Astrocyte (in vitro differentiated cells and primary cell): ENCODE measurements at places on chromosomes 7 and 10. TPM values are rescaled to one million over a fixed set of nuclear protein-coding genes. Genes with fewer than 3 reads are reported as not detected.

DNA sequence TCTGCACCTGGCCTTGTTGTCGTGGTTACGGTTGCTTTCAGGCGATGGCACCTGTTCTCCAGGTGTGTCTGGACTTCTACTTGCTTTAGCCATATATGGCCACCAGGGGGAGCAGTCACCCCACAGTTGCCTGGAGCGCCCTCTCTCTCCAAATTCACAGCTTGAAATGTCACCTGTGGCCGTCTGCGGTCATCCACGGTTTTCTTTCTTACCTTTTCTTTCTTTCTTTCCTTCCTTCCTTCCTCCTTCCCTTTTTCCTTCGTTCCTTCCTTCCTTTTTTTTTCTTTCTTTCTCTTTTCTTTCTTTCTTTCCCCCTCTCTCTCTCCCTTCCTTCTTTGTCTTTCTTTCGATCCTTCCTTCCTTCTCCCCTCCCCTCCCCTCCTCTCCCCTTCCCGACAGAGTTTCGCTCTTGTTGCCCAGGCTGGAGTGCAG, 150.5 kb upstream of the VKORC1L1 start:
- DNase-seq: no peak

- peak; percentile 16 for DNase-seq
These were observed 14.7 kb downstream of the FAM241B start for GRCh38 chr10:69644658-69645295.

GRCh38 chr7:136063326-136063666, 86.1 kb upstream of the MTPN start:
- no peak for DNase-seq

GRCh38 chr7:155930527-155930926, 118.3 kb upstream of the SHH start:
- DNase-seq: no peak

DNA sequence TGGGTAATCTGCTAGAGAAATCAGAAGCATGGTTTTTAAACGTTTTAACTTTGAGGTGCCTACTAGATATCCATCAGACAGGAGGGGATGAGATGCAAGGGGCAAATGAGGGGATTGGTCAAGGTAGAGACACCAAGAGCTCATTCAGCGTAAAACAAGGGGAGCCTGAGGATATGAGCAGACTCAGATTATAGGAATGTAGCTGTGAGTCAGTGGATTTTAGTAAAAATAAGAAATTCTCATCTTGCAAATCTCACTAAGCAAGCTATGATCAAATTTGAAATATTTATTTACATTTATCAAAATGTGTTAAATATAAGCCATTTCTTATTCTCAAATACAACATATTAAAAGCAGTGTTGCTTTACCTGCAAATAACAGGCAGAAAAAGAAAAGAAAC, 21.4 kb upstream of the TFEC start:
- no peak for DNase-seq

DNA sequence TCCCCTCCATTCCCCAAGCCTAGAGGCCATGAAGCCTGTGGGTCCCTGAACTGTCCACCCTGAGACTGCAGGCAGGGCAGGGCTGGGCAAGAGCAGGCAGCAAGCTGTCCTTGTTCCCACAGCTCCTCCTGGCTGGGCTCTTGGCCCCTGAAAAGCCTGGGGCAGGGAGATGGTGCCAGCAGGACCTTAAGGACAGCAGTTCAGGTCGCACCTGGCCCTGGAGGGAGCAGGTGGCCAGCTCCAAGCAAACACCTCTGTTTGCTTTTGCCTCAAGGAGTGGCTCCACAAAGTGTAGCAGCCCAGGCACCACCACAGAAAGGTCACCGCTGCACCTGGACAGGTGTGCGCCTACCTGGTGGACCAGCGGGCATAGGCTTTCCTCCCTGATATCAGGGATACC, 5.2 kb downstream of the RET start:
- no peak for DNase-seq

GRCh38 chr10:45471531-45472310, 97.7 kb downstream of the ALOX5 start:
- no peak for DNase-seq

- DNase-seq: peak; percentile 8
These were observed 42.4 kb downstream of the ZNF487 start for GRCh38 chr10:43479275-43479674.

DNA sequence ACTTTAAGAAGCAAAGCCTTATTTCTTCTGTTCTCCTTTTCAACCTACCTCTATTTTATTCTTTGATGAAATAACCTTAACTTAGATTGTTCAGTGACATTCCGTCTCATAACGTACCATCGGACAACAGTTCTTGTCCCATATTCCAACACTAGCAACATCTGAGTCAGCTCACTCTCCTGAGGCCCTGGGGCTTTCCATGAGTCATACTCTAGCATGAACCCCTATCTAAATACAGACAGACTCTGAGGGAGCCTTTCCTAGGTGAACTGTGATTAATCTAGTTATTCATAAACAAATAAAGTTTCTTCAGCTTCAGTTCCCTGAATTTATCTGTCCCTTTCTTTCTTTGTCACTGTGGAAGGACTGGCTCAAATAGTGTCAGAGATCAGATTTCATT, 168.7 kb upstream of the LYZL1 start:
- DNase-seq: peak; percentile 80

- DNase-seq: peak; percentile 42
These were observed 72.7 kb downstream of the PLCE1 start for GRCh38 chr10:94066411-94066810.

- DNase-seq: no peak
These were observed 129.9 kb upstream of the ZNF32 start for GRCh38 chr10:43778571-43778970.

DNA sequence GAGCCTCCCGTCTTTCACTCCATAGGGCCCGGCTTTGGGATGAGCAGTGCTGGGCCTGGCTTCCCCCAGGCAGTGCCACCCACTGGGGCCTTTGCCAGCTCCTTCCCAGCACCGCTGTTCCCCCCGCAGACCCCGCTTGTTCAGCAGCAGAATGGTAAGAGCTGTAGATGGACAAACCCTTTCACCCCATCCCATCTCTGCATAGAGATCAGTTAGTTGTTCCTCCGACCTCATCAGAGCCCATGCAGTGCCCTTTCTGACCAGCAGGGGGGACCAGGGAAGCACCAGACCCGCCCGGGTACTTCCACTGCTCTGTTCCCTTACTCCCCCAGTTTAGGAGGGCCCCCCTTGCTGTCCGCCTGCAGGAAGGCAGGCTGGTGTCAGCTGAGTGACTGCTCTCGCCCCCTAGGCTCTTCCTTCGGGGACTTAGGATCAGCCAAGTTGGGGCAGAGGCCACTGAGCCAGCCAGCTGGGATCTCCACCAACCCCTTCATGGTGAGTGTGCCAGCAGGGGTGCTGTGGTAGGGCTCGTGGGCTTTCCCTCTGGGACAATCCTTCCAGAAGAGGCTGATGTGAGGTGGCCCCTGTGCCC, 9.8 kb downstream of the SAP25 start:
- DNase-seq: no peak

GRCh38 chr10:16989826-16990293, 139.8 kb downstream of the CUBN start:
- DNase-seq: peak; percentile 90

DNA sequence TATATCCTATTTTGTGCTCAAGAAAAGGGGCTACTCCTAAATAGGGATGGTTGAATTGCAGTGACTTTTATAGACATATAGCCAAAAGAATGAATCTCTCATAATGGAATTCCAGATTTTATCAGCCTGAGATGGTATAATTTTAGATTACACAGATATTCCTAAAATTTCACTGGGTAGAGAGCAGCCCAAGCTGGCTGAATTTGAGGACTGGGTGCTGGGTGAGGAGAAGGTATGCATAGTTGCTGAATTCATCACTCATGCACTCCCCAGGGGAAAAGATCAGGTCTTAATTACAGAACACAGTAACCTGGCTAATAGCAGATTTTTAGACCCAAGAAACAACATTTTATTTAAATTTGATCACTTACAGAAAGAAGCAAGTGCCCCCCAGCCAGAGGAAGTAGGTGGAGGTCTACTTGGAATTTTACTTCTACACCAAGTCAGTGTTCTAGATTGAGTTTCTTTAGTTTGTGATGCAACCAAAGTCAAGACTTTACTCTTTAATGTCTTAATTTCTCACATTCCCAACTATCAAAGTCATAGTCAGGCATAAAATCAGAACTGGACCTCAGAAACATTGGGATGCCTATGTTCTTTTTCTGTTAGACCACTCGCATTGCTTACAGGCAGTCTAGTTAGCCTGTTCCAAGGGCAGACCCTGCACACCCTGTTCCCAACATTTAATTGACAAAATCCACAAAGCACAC, 337.4 kb upstream of the PODXL start:
- DNase-seq: peak; percentile 39

DNA sequence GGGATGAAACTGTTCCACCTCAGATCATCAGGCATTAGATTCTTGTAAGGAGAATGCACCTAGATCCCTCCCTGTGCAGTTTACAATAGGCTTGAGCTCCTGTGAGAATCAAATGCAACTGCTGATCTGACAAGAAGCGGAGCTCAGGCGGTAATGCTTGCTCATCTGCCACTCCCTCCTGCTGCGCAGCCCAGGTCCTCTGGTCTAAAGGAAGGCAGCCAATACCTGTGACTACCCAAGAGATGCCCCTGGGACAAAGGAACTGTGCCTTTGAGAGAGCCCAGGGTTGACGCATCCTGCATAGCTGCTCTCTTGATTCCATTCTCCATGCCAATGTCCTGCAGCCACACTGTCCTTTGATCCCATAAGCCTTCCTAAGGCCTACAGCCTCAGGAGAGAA, 73.1 kb downstream of the ADCYAP1R1 start:
- no peak for DNase-seq

DNA sequence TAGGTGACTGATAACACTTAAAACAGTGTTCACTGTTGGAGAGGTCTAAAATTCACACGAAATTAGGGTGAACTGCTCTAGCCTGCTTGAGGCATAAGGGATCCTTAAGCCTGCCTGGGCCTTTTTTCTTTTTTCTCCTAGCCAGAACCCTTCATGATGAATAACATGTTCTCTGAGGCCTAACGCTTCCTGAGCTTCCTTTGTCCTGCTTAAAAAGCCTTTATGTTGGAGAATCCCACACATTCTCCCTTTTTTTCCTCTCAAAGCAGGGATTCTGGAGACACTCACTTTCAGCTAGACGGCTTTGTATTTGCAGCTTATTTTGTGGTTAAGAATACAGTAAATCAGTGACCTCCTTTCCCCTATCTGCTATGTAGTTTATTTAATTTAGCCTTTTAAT, 354.7 kb upstream of the PHF14 start:
- no peak for DNase-seq

DNA sequence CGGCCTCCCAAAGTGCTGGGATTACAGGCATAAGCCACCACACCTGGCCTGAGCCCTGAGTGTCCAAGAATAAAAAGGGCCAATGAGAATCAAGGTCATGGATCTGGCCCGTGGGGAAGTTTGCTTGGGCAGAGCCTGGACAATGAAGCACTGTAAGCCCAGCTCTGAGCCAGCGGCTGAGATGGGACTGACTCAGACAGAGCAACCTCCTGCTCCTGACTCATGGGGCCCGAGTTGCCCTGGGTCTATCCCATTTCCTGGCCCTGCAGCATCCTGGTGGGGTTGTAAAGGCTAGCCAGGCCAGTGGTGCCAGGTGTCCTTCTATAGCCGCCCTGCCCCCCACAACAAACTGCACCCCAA, 5.2 kb upstream of the MYH16 start:
- DNase-seq: peak; percentile 90

DNA sequence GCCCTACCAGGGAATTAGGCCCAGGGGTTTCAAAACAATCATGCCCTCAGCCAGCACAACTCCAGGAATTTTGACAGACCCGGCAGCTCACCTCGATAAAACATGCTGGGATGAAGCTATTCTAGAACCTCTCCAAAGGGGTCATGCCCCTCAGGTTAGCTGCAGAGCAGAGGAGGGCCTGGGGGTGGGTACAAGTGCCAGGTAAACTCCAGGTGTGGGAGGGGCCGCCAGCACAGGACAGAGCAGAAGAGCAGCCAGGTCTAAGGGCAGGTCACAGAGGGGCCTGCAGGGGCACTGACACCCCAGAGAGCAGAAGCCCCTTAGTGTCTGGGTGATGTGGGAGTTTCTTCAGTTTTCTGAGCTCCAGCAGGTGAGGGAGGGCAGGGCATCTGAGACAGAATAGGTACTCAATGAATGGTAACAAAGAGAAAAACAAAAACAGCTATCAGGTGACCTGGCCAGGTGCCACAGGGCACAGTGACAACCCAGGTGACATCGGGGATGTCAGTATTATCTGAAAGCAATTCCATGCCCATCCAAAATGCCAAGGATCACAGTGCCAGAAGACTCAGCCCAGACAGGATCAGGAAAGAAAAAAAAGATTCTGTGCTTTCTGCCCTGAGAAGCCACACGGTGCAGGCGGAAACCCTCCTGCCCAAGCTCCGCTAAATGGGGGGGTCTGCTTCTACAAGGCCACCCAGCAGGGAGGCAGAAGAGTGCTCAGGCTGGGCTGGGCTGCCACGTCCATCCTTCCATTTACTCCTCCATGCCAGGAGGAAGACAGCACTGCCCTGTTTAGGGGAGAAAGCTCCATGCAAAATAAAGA, 104.5 kb downstream of the TNS3 start:
- DNase-seq: no peak

GRCh38 chr10:4725917-4726606, 99.9 kb upstream of the AKR1E2 start:
- DNase-seq: peak; percentile 93

GRCh38 chr7:25263337-25263736, 35.1 kb upstream of the NPVF start:
- DNase-seq: peak; percentile 30

DNA sequence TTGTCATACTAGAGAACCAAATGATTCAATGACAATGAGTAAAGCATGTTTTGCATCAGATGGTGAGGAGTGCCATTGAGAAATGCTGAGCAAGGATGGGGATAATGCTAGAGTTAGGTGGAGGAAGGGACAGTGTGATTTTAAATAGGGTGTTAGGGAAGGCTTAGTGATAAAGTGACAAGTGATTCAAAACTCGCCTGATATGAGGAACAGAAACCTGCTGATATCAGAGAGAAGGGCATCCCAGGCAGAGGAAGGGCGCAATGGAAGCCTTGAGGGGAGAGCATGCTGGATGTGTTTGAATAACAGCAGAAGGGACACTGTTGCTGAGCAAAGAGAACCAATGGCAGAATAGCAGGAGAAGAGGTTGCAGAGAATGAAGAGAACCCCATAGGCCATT, 196.2 kb downstream of the NRG3 start:
- DNase-seq: no peak

GRCh38 chr10:15348579-15348978, 22.5 kb downstream of the FAM171A1 start:
- DNase-seq: no peak

GRCh38 chr10:65708057-65708456, 1217.8 kb upstream of the LRRTM3 start:
- no peak for DNase-seq

The PLEKHA8 gene
- 26.3 and 34.7 TPM in 2 replicates for total RNA-seq

The MGAM2 gene
- total RNA-seq: 0.05 TPM in 2 replicates

The TAF5 gene
- 3.3 and 3.9 TPM in 2 replicates for total RNA-seq

The KIF5B gene
- total RNA-seq: 160 and 170 TPM in 2 replicates

The CLEC2L gene
- not detected in 2 replicates for total RNA-seq

The HOXA5 gene
- total RNA-seq: not detected in 2 replicates

The ACSM6 gene
- not detected in 2 replicates for total RNA-seq

The CFAP43 gene
- total RNA-seq: 0.24 and 0.27 TPM in 2 replicates

The ARHGAP21 gene
- total RNA-seq: 91.5 and 107 TPM in 2 replicates

The INSYN2A gene
- 0.31 and 0.41 TPM in 2 replicates for total RNA-seq

The PPP3CB gene
- 29.2 and 30.8 TPM in 2 replicates for total RNA-seq
